ENCODE measurements at places on chromosomes 7 and 10.

DNA sequence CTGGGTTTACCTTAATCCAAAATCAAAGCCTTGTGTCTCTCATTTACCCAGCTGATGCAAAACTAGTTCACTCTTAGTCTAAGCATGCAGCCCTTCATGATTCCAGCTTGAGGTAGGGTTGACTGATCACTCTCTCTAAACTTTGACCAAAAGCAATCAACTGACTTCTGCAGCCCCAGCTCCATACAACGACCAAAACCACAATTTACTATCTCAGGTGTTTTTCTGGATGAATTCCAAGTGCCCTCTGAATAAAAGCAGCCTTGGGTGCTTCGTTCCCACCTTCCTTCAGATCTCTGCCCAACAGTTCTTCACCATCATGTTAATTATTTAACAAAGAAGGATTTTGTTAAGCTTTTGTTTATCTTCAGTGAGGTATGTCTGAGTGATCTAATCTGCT lies 62.6 kb downstream of the CCDC6 start:
- no peak for DNase-seq

DNA sequence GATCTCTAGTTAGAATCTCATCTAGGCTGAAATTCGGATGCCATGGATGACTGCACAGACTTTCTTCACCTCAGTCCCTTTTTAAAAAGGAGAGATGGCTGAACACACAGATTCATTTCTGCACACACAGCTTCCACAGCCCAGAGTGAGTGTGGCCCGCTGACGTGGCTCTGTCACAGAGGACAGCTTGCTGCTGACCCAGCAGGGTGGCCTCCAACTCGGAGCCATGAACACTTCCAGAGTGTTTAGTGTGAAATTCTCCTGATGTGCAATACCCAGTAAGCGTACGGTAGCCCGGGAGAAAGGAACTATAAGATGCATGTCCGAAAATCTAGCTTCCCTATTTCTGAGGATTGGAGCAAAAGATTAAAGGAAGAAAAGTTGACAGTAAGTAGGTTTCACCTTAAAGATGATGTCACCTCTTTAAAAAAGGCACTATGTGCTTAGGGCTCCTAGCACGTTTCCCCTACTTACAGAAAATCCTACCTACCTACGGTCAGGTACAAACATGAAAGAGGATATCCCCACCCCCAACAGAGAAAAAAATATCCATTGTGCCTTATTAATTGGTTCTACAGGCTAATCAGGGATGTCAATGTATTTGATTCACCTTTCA lies 162.2 kb downstream of the RAPGEF5 start:
- peak; percentile 53 for DNase-seq

GRCh38 chr7:77819021-77819420 lies 20.4 kb downstream of the PHTF2 start:
- no peak for DNase-seq

DNA sequence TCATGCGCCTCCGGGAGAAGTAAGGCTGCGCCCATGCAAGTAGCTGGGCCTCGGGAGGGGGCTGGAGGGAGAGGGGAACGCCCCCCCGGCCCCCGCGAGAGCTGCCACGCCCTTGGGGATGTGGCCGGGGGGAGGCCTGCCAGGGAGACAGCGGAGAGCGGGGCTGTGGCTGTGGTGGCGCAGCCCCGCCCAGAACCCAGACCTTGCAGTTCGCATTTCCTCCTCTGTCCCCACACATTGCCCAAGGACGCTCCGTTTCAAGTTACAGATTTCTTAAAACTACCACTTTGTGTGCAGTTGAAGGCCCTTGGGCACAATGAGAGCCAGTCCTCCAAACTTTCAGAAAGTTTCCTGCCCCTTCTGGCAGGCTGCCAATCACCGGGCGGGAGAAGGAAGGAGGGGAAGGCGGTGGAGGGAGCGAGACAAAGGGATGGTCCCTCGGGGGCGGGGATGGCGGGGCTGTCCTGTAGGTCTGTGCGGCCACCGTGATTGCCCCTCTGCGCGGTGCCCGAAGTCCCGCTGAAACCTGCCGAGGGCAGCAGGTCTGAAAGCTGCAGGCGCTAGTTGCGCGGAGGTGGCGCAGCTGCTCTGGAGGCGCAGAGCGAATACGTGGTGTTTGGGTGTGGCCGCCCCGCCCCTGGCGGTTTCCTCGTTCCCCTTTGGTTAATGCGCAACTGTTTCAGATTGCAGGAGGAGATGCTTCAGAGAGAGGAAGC lies 2.1 kb downstream of the VIM start:
- DNase-seq = peak; percentile 34

- DNase-seq = no peak
Measured at GRCh38 chr10:80448209-80448942, 5.7 kb upstream of the TSPAN14 start.

DNA sequence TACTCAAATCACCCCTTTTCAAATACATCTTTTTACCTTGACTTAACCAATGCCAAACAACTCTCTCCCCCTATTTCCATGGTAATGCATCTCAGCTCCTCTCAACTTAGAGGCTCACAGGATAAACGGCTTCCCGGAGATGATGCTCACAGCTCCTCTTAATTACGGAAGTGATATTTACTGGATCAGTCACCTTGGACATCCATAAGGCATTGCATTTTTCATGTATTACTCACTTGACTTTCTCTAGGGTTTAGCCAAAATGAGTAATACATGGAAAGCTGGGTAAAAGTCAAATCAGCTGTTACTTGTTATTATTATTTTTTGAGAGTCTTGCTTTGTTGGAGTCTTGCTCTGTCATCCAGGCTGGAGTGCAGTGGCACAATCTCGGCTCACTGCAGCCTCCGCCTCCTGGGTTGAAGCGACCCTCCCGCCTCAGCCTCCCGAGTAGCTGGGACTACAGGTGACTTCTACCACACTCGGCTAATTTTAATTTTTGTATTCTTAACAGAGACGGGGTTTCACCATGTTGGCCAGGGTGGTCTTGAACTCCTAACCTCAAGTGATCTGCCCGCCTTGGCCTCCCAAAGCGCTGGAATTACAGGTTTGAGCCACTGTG lies 73.3 kb upstream of the RHEB start:
- no peak for DNase-seq

DNA sequence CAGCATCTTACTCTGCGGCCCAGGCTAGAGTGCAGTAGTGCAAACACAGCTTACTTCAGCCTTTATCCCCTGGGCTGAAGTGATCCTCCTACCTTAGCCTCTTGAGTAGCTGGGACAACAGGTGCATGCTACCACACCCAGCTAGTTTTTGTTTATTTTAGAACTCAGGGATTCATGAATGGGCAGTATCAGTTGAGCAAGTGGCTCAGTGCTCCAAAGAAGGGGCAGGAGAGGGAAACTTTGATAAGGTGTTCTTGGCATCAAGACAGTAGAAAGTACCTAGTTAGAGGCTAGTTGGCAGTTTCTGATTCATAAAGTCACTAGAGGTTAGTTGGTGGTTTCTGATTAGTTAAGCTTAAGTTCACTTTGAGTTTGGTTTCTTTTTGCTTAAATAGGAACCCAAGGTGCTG lies 18.4 kb downstream of the TRIM24 start:
- no peak for DNase-seq

GRCh38 chr10:12091421-12091820 lies 22.7 kb downstream of the DHTKD1 start:
- no peak for DNase-seq

GRCh38 chr7:100118388-100119071 lies 628 bp downstream of the TAF6 start:
- DNase-seq = no peak

DNA sequence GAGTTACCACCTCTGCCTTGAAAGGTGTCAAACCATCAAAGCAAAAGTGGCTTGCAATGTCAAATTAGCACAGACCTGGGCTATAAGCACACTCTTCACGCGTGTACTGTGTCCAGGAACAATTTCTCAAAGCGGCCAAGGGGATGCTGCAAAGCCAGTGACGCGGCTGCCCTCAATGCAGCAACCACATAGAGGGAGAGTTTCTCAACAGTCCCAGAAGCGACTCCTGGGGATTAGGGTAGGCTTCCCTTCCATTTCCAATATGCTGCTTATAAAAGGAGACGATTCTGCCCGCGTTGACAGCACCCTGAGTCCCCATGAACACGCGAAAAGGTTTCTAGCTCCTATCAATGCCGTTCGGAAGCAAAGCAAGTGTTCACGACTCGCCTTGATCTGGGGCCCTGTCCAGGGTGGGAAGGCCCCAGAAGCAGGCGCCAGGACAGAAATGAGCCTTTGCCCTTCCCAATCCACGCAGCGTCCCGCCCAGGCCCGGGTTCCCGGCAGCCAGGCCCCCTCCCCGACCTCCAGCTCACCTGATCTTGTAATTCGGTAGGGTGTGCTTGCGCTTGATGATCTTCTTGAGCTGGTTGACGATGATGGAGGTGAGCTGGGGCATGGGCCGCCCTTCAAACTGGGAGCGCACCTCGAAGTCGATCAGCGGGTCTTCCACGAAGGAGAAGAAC lies 1.3 kb downstream of the PDZD8 start:
- DNase-seq = peak; percentile 26

DNA sequence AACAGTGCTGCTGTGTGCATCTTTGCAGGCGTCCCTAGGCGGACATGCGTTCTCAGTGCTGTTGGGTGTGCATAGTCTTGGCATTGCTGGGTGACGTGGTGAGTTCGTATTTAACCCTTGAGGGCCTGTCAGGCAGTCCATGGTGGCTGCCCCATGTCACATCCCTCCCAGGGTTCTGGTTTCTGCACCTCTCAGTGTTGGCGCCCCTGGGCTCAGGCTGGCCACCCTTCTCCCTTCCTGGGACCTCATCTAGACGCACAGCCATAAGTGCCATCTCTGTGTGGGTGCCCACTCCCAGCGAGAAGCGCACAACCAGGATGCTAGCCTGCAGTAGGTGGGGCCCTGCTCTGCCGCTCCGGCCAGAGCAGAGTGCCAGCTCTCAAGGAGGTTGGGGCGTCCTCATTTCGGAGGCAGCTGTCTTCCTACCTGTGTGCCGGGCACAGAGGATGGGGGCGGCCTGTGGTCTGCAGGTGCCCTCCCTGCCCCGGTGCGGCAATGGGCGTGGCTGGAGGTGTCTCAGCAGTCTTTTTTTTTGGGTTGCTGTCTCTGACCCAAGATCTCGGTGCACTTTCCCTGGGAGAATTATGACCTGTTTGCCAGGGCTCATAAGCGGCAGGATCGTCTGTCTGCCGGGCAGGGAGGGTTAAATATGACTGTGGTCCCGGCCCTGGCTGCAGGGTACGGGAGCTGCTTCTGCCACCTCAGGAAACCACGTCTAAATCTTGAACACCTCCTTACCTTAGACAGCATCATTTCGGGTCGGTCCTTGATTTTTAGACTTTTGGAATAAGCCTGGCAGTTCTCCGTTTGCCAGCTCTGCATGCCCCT lies 6.5 kb downstream of the INPP5A start:
- DNase-seq = no peak

- no peak for DNase-seq
Measured at GRCh38 chr7:136079478-136079892, 102.3 kb upstream of the MTPN start.

DNA sequence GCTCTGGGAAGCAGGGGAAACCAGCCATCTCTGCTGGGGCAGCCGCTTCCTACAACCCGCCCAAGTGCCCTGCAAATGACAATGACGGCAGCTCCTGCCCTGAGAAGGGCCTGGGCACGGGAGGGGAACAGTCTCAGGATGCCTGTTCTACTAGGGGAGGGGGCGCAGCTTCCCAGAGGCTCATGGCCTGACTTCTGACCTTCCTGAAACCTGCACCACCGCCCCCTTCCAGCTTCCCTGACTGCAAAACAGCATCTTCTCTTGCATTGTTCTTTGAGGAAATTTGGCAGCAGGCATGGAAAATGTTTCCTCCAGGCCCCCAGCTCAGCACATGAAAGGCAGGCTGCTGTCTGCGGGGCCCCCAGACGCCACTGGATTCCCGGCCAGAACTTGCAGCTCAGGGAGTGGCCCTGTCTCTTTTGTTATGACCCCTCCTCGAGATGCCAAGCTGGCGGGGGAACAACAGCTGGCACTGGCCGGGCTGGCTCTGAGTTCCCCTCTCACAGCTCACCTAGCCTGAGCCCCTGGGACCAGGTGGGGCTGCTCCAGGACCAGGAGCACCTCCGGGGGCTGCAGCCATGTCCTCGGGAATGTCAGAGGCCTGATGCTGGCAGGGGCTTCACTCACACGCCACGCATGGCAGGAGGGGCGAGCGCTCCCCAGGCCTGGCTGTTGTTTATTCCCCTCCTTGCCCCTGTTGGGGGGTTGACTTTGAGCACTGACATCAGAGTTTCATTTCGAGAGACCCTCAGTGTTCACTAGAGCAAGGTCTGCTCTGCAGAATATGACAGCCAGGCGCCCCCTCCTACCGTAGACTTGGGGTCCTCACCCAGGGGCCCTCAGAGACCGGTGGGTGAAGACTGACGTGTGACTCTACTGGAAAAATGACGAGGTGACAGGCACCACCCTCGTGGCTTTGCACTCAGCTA lies 62.7 kb downstream of the CALML3 start:
- no peak for DNase-seq

GRCh38 chr10:31318382-31318853 lies 598 bp upstream of the ZEB1 start:
- peak; percentile 64 for DNase-seq

GRCh38 chr10:100890141-100890672 lies 22.6 kb upstream of the SLF2 start:
- no peak for DNase-seq

DNA sequence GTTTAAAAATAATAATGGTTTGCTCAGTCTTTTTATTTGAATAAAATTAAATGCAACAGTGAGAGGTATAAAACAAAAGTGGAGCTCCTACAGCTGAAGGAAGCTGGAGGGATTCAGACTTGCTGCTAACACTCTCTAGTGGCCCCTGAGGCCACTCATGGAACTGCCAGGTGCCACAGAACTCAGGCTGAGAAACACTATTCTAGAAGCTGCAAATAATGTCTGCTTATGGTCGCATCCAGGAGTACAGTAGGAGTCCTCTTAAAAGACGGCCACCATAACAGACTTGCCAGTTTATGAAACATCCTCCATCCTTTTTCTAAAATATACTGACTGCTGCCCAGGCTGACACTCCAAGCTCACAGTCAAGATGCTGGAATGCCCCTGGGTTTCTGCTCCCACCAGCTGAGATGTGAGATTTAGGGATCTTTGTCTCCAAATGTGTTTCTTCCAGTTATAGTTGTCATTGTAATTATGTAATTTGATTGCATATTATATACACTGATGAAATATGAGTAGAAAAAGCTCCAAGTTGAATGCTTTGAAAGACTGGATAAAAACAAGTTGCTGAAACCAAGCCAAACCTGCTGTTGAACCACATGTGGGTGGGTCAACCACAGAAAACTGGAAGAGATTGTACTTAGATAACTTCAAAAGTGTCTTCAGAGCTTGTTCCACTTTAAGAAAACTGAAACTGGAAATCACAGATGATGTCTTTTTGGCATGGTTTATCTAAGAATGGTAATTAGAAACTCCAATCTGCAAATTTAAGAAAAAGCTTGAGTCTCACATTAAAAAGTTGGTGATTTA lies 213.7 kb upstream of the AOAH start:
- DNase-seq = no peak

DNA sequence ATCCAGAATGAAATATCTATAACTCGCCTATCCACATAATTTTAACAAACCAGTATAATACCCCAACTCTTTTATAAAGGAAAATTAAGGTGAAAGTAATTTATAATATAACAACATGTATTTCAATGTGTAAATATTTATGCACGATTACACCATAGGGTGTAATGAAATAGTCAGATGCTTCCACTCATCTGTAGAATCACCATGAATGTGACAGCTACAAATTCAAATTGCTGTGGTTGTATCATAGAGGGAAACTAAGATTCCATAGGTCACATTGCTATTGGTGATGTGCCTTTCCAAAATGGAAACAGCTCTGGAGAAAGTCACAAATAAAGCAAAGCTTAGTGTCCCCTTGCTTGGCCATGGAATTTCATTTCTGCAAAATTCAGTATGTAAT lies 95.7 kb downstream of the CPED1 start:
- no peak for DNase-seq

GRCh38 chr7:47454974-47455871 lies 126.7 kb downstream of the TNS3 start:
- no peak for DNase-seq
